Omental fat pad (tissue), 4 donors: ENCODE measurements at places on chromosomes 7 and 10.

- no peak for DNase-seq
Measured at GRCh38 chr10:108556186-108556585, 1367.1 kb downstream of the XPNPEP1 start.

GRCh38 chr7:139035586-139036353, at the start of gene ZC3HAV1L:
TSS of gene ZC3HAV1L (minus strand) at chr7:139036042. CDS start at chr7:139036017, 25 bp downstream.
- peak; percentile 31 for DNase-seq

DNA sequence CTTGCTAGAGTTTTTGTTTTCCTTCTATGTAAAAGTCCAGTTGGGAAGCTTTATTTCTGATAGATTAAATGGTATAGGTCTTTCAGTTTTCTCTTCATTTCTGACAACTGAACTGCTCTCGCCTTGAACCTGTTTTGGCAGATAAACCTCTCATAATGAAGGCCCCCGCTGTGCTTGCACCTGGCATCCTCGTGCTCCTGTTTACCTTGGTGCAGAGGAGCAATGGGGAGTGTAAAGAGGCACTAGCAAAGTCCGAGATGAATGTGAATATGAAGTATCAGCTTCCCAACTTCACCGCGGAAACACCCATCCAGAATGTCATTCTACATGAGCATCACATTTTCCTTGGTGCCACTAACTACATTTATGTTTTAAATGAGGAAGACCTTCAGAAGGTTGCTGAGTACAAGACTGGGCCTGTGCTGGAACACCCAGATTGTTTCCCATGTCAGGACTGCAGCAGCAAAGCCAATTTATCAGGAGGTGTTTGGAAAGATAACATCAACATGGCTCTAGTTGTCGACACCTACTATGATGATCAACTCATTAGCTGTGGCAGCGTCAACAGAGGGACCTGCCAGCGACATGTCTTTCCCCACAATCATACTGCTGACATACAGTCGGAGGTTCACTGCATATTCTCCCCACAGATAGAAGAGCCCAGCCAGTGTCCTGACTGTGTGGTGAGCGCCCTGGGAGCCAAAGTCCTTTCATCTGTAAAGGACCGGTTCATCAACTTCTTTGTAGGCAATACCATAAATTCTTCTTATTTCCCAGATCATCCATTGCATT, 27.1 kb downstream of the MET start:
- no peak for DNase-seq

DNA sequence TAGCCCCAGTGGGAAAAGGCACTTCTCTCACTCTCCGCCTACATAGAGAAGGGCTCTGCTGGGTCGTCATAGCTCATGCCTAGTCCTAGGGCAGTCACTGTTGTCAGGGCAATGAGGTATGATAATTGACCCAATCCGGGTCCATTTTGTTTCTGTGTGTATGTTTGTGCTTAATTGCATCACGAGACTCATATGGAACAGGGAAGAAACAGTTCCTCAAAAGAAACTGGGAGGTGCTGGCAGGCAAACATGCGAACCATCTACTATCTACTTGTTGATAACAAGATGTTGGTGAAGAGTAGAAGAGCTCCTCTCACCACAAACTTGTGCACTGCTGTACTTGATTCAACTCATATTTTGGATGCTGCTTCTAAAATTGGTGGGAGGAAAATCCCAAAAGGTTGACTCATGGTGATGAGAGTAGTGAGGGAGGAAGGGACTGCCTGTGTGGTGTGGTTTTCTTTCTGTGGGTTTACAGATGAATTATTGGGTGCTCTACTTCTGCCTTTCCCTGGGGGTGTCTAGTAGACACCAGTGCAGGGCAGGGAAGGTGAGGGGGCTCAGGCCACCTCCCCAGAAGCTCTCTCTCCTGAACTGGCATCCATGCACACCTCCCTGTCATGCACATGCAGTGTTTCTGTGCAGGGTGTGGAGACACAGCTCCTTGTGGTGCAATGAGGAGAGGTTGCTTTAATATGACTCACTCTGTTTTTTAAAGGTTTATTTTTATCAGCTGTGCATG, 29.4 kb downstream of the LSMEM1 start:
- DNase-seq: no peak

DNA sequence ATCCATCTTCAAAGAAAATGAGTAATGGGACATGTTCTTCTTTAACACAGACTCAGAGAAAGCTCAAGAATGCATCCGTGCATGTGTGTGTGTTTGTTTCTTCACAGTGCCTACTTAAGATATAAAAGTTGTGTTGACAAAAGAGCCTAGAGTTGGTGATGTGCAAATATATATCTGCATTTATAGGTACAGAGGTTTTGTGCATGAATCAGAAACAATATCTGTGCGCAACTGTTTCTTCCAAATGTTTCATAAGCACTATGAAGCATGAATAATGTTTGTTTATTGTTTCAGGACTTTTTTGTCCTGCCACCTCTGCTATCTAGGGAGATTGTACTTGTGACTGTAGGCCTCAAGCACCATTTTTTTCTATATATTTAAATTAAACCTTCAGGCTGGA, 229.7 kb downstream of the CSTF2T start:
- no peak for DNase-seq

DNA sequence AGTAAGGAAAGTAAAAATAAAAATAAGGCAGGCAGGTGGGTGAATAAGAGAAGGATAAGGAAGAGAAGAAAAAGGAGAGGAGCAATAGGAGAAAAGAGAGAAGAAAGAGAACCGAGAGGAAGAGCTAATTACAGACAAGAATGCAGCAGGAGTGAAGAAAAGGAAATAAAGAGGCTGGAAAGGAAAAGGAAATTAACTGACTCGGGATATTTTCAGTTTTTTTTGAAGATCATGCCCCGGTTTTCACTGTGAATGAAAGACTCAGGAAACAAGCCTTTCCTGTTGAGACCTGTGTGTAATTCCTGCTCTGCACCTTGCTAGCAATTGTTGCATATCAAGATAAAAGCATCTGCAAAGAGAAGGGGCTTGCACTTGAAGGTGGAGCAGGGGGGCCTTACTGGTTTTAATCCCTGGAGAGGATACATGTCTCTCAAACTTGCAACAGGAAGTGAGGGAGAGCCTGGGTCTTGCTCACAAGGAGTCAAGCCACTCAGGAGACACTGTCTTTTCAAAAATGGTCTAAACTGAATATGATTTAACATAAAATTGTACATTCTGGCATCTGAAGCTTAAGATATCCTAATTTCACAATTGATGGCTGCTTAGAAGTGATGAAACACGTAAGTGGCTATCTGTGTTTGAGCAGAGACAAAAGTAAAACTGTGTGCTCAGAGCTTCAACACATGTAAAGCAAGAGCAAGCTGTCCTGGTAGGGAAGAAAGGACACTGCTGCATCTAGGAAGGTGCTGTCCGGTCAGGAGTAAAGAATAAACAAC, 157.6 kb downstream of the FAM107B start:
- no peak for DNase-seq

DNA sequence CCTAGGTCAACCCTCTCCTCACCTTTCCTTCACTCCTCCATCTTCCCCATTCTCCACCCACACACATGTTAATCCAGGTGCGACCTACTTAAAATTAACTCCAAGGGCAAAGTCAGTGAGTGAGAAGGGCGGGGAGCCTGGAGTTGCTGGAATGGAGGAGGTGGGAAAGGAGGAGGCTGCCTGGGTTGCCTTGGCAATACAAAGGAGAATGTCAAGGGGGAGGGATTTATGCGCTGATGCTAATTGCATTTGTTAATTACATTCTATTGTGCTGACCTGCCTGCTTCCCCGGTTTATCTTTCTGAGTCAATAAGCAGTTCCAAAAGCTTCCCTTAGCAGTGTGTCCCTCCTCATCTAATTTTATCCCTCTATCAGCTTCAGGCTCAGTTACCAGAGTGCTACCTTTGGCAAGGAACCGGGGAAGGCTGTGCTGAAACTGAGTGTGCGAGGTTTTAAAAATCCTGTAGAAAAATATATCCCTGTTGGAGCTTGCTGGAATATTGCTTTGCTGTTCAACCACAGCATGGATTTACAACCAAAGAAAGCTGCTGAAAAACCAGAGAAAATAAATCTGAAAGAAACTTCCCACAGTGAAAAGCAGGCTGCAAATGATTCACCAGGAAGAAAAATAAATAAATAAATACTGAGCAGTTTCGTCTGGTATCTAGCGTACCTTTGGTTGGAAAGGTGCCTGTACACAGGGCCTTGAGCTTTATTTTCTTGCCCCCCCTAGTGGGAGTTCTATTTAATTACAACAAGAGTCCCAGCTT, 113.2 kb upstream of the DGKB start:
- no peak for DNase-seq

DNA sequence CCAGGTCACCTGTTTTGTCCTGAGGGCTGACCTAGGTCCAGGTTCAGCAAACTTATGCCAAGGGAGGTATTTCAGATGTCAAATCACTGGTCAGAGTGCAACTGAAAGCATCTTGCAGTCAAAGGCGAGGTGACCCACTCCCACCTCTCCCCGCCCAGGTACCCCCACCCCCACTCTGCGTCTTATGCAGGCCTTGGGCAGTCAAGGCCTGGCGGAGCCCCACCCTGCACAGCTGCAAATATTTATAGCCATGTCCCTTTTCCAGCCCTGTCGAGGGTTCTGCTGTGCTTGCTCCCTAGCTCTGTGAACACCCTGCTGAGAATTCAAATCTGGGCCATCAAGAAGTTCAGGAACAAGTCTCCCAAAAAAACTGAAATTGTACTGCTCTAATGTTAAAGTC, 40.6 kb upstream of the BMPR1A start:
- DNase-seq: no peak

DNA sequence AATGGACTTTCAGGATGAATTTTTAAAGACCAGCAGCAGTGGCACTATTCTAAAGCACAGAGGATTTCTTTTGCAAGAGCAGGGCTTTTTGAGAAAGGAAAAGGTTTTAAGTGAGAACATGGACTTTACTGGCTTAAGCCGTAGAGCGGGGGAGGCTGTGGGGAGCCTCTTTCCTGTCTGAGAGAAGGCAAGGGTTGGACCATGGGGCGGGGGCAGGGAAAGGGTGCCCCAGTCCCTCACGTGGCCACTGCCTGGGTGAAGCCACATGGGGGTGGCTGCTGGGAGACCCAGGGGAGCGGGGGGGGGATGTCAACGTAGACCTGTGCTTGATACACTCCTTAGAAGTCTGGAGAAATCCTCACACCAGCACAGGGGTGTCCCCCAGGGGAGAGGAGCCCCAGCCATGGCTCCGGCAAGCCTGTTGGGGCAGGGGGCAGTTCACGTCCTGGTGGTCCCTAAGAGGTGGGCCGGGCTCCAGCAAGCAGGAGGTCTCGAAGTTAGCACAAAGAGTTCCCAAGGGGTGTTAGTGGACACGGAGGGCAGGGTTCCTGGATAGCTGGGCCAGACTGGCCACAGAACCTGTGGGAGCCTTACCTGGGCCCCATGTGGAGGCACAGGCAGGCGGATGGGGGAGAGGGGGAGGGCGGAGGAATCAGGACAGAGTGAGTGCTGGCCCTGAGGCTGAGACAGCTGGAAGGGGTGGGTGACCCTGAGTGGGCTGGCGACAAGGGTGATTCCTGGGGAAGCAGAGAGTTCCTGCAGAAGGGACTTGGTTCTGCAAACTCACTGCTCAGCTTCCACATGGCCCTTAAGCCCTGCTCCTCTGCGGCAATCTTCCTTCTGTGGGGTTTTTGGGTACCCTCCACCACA, 36.9 kb upstream of the ELFN1 start:
- DNase-seq: no peak

- no peak for DNase-seq
Measured at GRCh38 chr7:69187824-69188333, 410.4 kb upstream of the AUTS2 start.

GRCh38 chr10:46308666-46309450, 22.1 kb downstream of the ANTXRL start:
- DNase-seq: no peak

DNA sequence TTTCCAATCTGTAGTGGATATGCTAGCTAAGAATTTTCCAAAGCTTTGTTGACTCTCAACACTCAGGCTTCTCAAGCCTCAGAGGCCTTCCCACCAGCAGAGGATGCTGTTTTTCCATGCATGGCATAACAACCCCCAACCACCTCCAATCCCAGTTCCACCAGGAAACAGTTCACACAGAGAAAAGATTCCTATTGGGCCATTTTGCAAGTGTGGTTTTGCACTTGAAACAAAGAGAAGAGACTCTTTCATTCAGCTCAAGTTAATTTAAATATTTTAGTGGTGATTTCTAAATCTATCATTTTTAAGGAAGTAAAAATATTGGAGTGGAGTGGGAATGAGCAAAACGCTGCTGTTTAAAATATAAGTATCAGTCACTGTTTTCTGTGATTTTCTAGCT, 105.6 kb upstream of the COL1A2 start:
- no peak for DNase-seq

GRCh38 chr7:155842496-155843265, 30.4 kb upstream of the SHH start:
- DNase-seq: no peak

- DNase-seq: no peak
Measured at GRCh38 chr10:27380929-27381358, 123.2 kb upstream of the RAB18 start.

DNA sequence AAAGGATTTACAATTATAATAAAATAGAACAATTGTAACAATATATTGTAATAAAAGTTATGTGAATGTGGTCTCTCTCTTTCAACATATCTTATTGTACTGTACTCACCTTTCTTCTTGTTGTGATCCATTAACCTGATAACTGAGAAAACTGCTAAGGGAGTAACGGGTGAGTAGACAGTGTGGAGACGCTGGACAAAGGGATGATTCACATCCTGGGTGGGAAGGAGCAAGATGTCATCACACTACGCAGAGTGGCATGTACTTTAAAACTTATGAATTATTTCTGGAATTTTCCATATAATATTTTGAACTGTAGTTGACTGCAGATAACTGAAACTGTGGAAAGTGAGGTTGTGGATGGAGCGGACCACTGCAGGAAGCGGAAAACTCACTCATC, 91.2 kb upstream of the PLPP4 start:
- DNase-seq: no peak

- no peak for DNase-seq
Measured at GRCh38 chr7:53675835-53676234, 640.4 kb downstream of the POM121L12 start.

DNA sequence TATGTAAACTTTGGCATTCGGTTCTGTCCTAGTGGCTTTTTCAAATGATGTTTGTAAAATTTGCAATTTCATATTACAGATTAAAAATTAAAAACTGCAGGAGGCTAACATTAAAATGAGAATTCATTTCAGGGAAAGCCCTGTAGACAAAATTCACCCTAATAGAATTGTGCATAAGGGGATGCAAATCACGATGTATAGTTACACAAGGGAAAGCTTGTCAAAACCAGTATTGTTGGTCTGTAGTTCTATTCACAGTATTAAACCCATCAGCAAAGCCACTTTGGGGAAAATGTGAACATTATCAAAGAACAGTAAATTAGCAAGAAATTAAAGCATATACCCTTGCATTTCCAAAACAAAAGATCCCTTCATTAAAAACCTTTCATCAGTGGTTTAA, 39.9 kb upstream of the MKI67 start:
- DNase-seq: no peak
